ENCODE measurements at places on chromosomes 4 and X.

DNA sequence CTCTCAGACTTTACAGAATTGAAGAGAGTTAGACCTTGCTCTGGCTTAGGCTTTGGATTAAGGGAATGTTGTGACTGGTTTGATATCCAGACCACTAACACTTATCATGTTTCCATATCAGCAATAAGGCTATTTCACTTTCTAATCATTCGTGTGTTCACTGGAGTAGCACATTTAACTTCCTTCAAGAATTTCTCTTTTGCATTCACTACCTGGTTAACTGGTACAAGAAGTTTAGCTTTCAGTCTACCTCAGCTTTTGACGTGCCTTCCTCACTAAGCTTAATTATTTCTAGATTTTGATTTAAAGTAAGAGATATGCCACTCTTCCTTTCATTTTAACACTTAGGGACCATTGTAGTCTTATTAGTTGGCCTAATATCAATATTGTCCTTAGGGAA lies 62.6 kb downstream of the CASP6 start:
- no peaks in the 10 kb centered on the region for H3K27me3 ChIP-seq
- H3K27ac ChIP-seq, result no peak overlapping the region
- H3K4me1 ChIP-seq, result no peaks in the 10 kb centered on the region
- H3K36me3 ChIP-seq, result no peaks in the 10 kb centered on the region
- no peak for DNase-seq

GRCh38 chrX:11053351-11053750 lies 57.8 kb upstream of the HCCS start:
- H3K27me3 ChIP-seq, result no peaks in the 10 kb centered on the region
- H3K27ac ChIP-seq, result no peak overlapping the region
- H3K4me3 ChIP-seq, result no peak overlapping the region
- H3K4me1 ChIP-seq, result no peaks in the 10 kb centered on the region
- no peaks in the 10 kb centered on the region for H3K36me3 ChIP-seq

- no peak for DNase-seq
- no peak overlapping the region for H3K4me3 ChIP-seq
- no peaks in the 10 kb centered on the region for H3K36me3 ChIP-seq
- no peaks in the 10 kb centered on the region for H3K4me1 ChIP-seq
- H3K27me3 ChIP-seq, result no peaks in the 10 kb centered on the region
Observed at GRCh38 chr4:108068442-108068841, 78.8 kb downstream of the HADH start.

DNA sequence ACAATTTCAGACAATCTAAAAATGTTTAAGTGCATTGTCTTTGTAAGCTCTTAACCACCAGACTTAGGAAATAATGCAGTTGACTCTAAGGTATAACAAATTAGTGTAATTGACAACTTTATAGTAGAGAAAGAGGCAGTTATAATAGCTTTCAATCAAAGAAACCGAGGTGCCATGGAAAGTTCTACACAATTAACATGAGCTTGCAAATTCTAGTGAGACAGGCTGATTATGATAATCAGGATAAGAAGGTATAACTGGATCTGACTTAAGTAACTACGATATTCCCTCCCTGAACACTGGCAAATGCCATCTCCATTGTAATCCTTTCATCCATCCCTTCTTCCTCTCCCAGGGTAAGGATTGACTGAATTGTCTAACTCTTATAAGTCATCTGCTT lies 11.4 kb upstream of the KLHL5 start:
- peaks cover 21% of the 10 kb centered on the region for H3K36me3 ChIP-seq
- H3K4me3 ChIP-seq, result no peak overlapping the region
- H3K27ac ChIP-seq, result no peak overlapping the region
- no peaks in the 10 kb centered on the region for H3K27me3 ChIP-seq

- H3K4me3 ChIP-seq, result no peak overlapping the region
- H3K27me3 ChIP-seq, result no peaks in the 10 kb centered on the region
- no peak overlapping the region for H3K27ac ChIP-seq
- DNase-seq, result no peak
- no peaks in the 10 kb centered on the region for H3K36me3 ChIP-seq
- no peaks in the 10 kb centered on the region for H3K4me1 ChIP-seq
Observed at GRCh38 chrX:40749681-40750494, 14.5 kb upstream of the MED14 start.
